ENCODE measurements at places on chromosomes 3 and 15. TPM values are rescaled to one million over a fixed set of nuclear protein-coding genes. Genes with fewer than 3 reads are reported as not detected.
A peak's percentile ranks its signal among the peaks of the same experiment; 100 is the strongest.

The RAB6B gene
- total RNA-seq, result 4.0 TPM

DNA sequence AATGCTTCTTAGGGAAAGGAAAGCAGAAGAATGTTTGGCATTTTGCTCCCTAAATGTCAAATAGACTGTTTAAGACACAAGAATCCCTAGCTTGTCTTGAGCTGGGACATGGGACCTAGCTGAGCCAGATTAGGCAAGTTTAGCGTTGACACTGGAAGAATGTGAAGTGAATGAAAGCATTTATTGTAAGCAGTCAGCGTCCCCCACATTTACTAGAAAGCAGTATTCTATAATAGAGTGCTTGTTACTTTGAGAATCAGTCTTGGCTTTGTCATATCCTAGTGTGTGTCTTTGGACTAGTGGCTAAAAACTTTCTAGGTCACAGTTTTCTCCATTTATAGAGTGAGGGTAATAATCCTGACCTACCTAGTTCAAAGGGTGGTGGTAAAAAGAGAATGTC is 161.6 kb downstream of the ADAMTSL3 start:
- no peak for ATAC-seq

DNA sequence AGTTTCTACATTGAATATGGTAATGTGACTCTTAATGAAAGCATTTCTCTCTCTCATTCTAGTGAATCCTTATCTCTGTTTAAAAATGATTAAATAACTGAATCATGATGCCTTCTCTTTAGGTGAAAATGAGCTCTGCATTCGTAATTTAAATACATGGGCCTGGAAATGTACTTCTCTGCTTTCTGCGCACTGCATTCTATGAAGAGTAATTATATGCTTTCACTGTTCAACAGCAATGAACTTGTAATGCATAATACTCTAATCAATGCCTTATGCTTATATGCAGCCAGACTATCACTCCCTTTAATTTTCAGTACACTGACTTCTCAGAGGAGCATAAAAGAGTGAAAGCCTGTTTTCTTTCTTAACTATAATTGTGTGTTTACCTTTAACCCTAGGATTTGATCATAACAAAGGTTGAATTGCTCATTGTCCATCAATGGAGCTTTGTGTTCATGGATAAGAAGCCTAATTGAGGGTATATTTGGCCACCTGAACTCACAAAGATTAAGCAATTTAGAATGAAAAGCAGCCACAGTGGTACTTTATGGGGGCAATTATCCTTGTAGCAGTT is 330.8 kb upstream of the PDZRN3 start:
- ATAC-seq, result no peak

The SERPINI2 gene
- total RNA-seq, result 11.4 TPM

GRCh38 chr3:42159706-42160472 is 68.7 kb downstream of the TRAK1 start:
- peak; percentile 87 for ATAC-seq

GRCh38 chr3:46874430-46874829 is 3.1 kb upstream of the PTH1R start:
- ATAC-seq, result no peak

The SCAANT1 gene
- total RNA-seq, result not detected

The FETUB gene
- not detected for total RNA-seq

The SPTSSB gene
- 48.0 TPM for total RNA-seq

The DAPK2 gene
- total RNA-seq, result 0.50 TPM

DNA sequence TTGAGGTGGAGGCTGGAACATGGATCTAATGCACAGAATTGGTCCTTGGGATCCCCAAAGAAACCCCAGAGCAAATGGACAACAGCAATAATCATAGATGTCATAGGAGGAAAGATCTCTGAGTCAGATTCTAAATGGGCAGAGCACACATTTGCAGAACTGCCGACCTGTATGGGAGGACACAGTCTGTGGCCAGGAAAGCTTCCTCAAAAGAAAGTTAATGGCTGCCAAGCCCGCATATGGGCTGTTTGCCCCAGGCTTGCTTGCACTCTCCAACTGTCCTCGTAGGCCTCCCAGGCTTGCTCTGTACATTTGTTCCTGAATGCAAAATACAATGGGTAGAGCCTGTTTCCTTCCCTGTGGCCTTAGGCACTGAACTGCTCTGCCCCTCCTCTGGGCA is 102.0 kb upstream of the PLXNA1 start:
- no peak for ATAC-seq

- no peak for ATAC-seq
Measured at GRCh38 chr3:157091083-157091833, 68.7 kb downstream of the CCNL1 start.

DNA sequence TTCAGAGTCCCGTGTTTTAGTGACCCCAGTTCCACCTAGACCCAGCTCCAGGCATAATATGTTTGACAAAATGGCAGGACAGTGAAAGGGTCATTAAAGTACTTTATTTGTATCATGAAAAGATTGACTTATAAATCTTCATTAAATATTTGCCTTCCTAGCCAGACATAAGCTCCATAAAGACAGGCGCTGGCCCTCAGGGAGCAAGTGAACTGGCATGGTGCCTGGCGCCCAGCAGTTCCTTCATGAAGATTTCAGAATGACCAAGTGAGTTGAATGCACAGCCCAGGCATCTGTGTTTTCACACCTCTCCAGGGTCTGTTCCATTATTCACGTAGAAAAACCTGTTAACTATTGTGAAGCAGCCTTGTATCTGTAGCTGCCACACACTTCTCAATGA is 166.2 kb downstream of the GAP43 start:
- no peak for ATAC-seq

The EIF4E3 gene
- total RNA-seq, result 1.2 TPM

The ARIH2 gene
- 63.0 TPM for total RNA-seq
